ENCODE measurements at places on chromosomes 1 and 21.
A peak's percentile ranks its signal among the peaks of the same experiment; 100 is the strongest.

GRCh38 chr1:9263984-9264872 lies 28.5 kb upstream of the SPSB1 start:
- no peak for DNase-seq

- no peak for DNase-seq
Measured at GRCh38 chr1:66302184-66302742, 231.7 kb upstream of the SGIP1 start.

DNA sequence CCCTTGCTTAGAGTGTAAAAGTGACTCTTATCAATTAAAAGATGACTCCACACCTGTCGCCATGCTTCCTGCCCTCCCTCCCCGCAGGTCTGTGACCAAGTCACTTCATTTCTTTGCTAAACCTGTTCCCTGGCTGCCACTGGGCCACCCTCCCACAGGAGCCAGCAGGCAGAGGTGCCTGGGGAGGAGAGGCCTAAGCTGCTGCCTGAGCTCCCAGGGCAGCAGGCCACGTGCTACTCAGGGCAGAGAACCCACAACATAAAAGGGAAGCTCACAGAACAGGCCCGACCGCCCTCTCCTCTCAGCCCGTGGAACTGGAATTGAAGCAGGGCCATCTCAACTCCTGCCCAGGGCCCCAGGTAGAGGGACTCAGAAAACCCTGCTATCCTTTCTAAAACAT lies 4.9 kb downstream of the C1orf198 start:
- DNase-seq, result peak; percentile 53

GRCh38 chr1:170881268-170882265 lies 53.8 kb upstream of the MROH9 start:
- no peak for DNase-seq

GRCh38 chr1:213369465-213369864 lies 318.4 kb downstream of the RPS6KC1 start:
- DNase-seq, result no peak

DNA sequence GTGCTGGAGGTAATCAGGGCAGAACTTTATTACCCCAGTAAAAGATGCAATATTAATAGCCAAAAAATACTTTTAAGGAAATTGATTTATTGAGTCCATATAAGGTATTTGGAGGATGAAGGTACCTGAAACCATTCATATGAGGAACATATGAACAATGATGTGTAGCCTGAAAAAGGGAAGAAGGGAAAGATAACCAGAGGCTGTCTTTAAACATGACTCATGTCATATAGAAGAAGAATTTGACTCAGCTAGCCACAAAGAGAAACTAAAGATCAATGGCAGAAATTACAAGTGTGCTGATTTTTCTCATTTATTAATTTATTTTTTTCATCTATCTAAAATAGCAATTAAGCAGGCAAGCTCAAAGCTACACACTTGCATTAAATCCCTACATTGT lies 136.2 kb upstream of the DUSP10 start:
- DNase-seq, result no peak

DNA sequence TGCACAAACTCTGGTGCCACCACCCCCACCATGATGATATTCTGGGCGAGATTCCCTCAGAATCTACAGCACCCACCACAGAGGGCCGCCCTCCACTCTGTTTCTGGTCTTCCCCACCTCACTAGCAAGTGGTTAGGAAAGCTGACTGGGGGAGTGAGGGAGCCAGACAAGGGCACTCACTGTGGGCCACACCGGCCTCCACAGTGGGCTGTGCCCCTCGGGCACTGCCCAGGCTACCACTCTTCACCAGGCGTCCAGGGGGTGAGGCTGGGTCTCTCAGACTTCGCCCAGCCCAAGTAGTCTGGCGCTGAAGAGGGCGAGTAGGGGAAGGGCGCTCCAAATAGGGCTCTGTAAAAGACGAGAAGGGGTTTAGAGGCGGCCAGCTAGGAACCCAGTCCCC lies 11.2 kb upstream of the GATAD2B start:
- no peak for DNase-seq

DNA sequence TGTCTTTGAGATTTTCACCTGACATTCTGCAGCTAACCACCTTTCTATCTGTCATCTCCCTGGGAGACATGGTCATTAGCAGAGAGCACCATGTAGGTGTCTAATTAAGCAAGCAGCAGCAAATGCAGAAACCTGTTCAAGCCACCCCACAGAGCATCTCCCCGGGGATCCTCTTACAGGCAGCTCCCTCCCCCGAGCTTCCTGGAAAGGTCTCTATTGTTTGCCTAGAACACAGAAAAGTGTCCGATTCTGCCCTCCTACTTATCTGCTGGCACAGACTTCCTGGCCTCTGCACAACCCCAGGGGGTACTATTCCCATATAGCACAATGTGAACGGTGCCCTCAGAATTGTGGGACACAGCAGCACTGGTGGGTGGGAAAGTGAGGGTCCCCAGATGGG lies 46.1 kb downstream of the PLEKHA6 start:
- no peak for DNase-seq

DNA sequence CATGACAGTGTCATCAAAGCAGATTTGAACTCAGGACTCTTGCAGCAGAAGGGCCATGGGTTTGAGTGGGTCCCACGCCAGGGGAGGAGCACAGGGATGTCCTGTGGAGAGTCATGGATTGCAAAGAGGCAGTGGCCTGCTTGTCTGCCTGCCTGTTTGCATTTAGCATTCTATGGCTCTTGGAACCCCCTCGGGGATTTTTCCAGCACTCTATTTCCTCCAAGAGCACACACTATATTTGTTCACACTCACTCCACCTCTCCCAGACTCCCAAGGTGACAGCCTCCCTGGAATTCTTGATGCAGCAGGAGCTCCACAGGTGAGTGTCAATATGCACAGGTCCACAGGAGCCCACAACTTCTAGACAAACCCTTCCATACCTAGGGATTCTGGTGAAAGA lies 73.1 kb upstream of the LRRN2 start:
- DNase-seq, result no peak

- no peak for DNase-seq
Measured at GRCh38 chr21:31713973-31714740, 17.8 kb downstream of the SCAF4 start.

DNA sequence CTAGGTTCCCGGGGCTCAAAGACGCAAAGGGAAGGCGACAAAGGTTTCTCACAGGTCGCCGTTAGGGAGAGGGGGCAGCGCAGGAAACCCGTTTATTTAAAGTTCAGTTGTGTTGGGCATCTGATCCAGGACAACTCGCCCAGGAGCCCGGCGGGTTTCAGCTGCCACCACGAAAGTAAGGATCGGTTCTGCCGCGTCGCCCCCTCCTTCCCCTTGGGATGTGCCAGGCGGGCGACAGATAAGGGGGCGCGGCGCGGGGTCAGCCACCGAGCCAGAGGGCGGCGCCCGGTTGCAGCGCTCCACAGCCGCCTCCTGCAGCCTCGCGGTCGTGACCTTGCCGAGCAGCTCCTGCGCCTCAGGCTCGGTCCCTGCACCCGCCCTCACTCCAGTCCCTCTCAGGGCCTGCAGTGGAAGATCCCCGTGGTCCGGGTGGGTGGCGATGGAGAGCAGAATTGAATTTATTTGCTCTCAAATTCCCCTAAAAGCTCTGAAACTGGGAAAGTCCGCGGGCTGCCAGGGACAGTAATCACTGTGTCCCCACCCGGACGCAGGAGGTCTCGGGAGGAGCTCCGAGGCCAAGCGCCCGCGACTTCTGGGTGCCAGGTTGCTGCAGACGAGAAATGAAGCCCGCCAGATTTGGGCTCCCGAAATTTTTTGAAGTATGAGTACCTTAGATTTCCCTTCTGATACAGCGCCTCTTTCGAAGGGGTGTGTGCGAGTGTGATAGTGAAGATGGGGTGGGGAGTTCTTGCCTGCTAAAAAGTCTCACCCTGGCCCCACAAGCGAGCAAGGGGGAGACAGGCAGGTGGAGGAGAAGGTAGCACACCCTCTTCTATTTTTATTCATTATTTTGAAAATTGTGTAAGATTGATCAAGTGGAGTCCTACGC lies 28.4 kb upstream of the NFIA start:
- peak; percentile 85 for DNase-seq

All from left ventricle myocardium superior (tissue), 1 donor.